Psoas muscle (tissue), 8 donors: ENCODE measurements at places on chromosomes 6 and 20. TPM values are rescaled to one million over a fixed set of nuclear protein-coding genes. Genes with fewer than 3 reads are reported as not detected.

- peaks cover 4% of the 10 kb centered on the region for H3K4me1 ChIP-seq
- DNase-seq, result no peak
- H3K36me3 ChIP-seq, result no peaks in the 10 kb centered on the region
Observed at GRCh38 chr20:1265226-1265915, 723 bp upstream of the SNPH start.

Gene MEP1A
- total RNA-seq, result not detected

- H3K4me1 ChIP-seq, result no peaks in the 10 kb centered on the region
- H3K4me3 ChIP-seq, result no peak overlapping the region
- no peak overlapping the region for H3K27ac ChIP-seq
- no peak for DNase-seq
- H3K27me3 ChIP-seq, result no peaks in the 10 kb centered on the region
Observed at GRCh38 chr6:167946007-167946406, 51.5 kb upstream of the KIF25 start.

DNA sequence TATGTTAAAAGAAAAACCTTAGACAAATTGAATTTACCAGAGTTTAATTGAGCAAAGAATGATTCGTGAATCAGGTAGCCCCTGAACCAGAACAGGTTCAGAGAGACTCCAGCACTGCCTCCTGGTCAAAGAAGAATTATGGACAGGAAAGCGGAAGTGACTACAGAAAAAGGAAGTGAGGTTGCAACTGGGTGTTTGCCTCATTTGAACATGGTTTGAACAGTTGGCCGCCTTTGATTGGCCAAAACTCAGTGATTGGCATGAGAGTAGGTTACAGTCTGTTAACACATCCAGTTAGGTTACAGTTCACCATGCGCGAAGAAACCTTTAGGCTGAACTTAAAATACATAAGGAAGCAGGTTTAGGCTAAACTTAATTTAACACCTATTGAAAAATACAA, 248.8 kb downstream of the TFAP2A start:
- no peaks in the 10 kb centered on the region for H3K4me1 ChIP-seq
- no peak overlapping the region for H3K4me3 ChIP-seq
- H3K27me3 ChIP-seq, result no peaks in the 10 kb centered on the region
- no peak overlapping the region for H3K27ac ChIP-seq
- no peak for DNase-seq

- no peak overlapping the region for H3K4me3 ChIP-seq
- no peak for DNase-seq
- peaks cover 26% of the 10 kb centered on the region for H3K4me1 ChIP-seq
- no peak overlapping the region for H3K27ac ChIP-seq
Observed at GRCh38 chr6:149366267-149366921, 33.7 kb upstream of the SUMO4 start.

DNA sequence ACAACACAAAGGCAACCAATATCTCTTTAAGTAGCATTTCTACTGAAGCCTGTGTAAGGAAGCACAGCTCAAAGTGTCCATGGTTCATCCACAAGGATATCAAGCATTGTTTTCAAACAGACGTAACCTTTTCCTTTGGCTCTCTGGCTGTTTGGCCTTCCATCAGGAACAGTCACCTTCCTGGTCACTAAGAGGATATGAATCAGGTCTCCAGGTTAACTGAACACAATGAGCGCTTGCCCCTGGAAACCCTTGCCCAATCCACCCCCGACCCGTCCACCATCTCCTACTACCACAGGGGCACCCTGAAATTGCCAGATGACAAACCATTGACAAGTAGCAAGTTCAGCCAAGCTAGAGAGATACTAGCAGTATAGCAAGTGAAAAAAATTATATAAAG, 114.4 kb upstream of the COL21A1 start:
- H3K4me3 ChIP-seq, result no peak overlapping the region
- no peaks in the 10 kb centered on the region for H3K27me3 ChIP-seq
- H3K4me1 ChIP-seq, result no peaks in the 10 kb centered on the region
- no peak overlapping the region for H3K27ac ChIP-seq
- H3K36me3 ChIP-seq, result no peaks in the 10 kb centered on the region

Gene CRIP3
- not detected for total RNA-seq

Gene MOXD1
- 0.30 TPM for total RNA-seq

Gene L3MBTL1
- 3.2 TPM for total RNA-seq

Gene BPI
- total RNA-seq, result not detected

DNA sequence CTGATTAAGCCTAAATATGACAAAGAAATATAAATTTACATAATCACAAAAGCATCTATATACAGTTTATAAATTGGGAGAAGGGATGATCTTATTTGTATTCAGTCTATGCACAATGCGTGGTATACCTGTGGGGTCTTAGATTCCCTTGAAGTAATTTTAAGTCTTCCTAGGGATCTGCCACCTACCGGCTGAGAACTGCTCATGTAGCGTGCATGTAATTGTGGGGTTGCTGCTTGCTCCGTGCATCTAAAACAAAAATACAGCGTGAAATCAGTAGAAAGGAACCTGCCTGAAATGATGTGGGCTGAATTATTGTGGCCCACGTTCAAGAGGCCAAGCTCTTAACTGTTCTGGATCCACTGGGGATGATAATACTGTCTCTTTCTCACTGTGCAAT, 187.3 kb downstream of the MBOAT1 start:
- no peak for DNase-seq
- H3K27me3 ChIP-seq, result no peaks in the 10 kb centered on the region
- no peak overlapping the region for H3K4me3 ChIP-seq
- no peak overlapping the region for H3K27ac ChIP-seq
- H3K4me1 ChIP-seq, result peaks cover 4% of the 10 kb centered on the region

- H3K36me3 ChIP-seq, result peaks cover 46% of the 10 kb centered on the region
- DNase-seq, result no peak
- H3K4me1 ChIP-seq, result peaks cover 10% of the 10 kb centered on the region
- no peaks in the 10 kb centered on the region for H3K27me3 ChIP-seq
- no peak overlapping the region for H3K27ac ChIP-seq
Observed at GRCh38 chr20:31943052-31943471, 8.8 kb downstream of the PDRG1 start.

- DNase-seq, result no peak
- H3K27ac ChIP-seq, result no peak overlapping the region
- no peaks in the 10 kb centered on the region for H3K27me3 ChIP-seq
- no peaks in the 10 kb centered on the region for H3K36me3 ChIP-seq
- H3K4me1 ChIP-seq, result no peaks in the 10 kb centered on the region
Observed at GRCh38 chr20:37473249-37474000, 47.6 kb upstream of the NNAT start.
